ENCODE measurements at places on chromosomes 13 and 19.
A peak's percentile ranks its signal among the peaks of the same experiment; 100 is the strongest.

DNA sequence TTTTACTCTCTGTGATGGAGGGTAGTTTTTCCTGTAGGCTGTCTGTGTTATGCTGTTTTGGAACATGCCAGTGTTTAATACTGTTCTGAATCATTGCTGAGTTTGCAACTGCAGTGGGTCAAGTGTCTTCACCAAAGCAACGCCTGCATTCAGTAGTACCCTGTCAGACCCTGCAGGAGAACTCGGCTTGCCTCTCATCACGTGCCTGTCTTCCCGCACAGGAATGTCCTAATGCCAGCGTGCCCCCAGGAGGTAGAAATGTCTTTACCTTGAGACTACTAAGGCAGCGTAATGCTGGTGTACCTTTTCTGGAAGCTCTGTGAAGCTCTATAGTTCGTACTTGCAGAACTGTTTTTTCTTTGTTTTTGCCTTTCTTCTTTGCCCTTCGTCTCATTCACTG, 42.3 kb downstream of the POLR1D start:
- DNase-seq: no peak

DNA sequence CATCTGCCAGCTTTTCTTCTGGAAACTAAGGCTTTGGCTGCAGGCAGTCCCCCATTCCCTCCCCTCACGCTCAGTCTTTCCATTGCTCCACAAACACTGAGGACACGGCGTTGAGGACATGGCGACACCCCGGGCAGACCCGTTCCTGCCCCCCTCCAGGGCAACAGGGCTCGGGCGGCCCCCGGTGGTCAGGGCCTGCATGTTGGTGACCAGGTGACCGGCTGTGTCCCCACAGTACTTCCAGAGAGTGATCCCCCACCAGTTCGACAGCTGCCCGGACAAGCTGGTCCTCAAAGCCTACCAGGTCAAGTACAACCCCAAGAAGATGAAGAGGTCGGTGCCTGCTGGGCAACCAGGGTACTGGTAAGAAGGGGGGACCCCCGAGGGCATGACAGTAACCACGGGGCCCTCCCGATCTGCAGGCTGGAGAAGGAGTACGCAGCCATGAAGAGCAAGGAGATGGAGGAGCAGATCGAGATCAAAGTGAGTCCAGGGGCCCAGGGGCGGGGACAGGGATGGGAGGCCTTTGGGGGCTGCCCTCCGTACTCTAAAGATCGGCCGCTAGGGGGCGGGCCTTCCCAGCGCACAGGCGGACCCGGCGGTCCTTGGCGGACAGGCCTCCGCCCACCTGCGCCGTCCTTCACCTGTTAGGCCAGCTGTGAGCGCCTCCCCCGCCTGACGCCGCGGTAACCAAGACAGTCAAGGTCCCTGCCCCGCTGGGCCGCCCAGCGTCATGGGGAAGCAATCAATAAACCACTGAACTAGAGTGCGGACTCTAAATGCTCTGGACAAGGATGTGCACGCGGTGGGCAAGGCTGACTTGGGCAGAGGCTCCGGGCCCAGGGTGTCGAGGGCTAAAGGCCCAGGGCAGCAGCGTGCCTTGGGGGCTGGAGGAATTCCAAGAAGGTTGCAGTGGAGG, 21.1 kb downstream of the PRR36 start:
- DNase-seq: peak; percentile 75

GRCh38 chr19:35392742-35393715, 22.2 kb downstream of the GPR42 start:
- DNase-seq: no peak

- no peak for DNase-seq
Measured at GRCh38 chr13:81990652-81991051, 1649.7 kb upstream of the SPRY2 start.

DNA sequence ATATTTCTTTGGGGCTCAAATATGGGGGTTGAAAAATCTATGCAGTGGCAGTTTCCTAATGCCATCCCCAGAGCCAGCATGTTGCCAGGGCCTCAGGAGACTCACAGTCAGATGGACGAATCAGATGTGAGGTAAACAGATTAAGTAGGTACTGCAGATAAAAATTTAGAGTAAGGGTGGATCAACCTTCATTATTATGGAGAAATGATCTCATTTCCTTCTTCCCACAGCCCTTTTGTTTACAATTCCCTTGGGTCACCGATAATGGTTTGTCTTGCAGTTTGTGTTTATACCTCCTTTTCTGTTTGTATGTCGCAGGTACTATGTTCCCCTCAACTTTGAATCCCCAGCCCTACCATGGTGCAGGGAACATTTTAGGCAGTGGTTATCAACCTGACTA, 20.0 kb downstream of the DIAPH3 start:
- no peak for DNase-seq

DNA sequence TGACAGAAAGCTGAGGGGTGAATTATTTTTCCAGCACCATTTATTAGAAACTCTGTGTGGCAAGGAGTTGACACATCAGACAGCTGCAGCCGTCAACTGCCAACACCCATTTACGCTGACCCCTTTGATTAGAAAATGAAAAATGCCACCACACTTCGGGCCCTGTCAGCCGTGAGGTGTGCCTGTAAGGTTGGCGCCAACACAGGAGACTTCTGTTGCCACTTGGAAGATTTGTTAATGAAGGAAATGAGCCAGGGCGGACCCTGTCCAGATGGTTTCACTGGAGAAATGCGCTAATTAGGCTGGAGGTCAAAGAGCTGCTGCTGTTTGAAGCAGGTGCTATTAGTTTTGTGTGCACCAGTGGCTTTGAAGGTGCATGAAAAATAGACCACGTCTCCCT, 297.5 kb downstream of the MTUS2 start:
- DNase-seq: no peak

DNA sequence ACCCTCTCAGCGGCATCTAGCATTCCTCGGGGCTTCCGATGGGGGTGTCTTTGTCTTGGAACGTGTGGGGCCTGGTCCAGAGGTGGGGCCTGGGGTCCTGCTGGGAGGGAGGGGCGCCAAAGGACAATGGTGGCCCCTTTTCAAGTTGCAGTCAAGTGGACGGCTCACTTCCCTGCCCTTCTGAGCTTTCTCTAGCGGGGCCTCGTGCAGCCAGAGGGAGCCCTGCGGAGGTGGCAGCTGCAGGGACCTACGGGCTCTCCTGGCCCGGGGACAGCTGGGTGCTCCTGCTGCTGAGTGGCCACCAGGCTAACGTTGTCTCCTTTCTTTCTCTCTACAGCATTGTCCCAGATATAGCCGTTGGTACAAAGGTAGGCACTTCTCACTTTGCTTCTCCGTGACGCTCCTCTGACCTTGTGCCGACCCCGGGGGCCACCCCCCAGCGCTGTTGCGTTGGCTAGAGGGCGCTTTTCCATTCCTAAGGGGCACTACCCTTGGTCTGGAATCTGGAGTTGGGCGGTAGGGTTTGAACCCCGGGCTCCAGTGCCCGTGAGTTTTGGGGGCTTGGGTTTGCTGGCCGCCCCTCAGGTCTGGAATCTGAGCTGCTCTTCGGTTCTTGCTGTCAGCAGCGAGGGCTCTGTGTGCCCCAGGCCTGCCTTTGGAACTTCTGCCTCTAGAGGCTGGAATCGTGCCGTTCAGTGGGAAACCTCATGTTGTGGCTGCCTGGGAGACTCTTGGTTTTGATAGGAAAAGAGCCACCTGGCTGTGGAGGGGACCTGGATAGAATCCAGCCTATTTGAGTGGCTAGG, 2.0 kb downstream of the PTBP1 start:
- no peak for DNase-seq

DNA sequence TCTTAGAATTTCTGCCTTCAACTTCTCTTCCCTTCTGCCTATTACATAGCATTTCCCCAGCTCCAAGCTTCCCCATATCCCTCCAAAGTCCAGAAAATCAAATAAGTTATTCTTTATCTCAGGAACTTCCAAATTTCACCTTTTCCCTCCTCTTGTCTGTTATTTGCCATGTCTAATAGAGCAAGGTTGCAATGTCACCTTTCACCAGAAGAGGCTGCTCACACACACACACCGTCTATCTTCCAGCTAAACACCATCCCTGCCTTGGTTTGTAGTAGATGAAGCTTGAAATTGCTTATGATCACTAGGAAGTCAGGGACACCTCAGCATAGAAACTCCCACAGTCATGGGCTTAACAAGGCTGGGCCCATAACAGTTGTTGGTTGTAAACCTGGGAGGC, 48.4 kb downstream of the ZNRF4 start:
- no peak for DNase-seq

DNA sequence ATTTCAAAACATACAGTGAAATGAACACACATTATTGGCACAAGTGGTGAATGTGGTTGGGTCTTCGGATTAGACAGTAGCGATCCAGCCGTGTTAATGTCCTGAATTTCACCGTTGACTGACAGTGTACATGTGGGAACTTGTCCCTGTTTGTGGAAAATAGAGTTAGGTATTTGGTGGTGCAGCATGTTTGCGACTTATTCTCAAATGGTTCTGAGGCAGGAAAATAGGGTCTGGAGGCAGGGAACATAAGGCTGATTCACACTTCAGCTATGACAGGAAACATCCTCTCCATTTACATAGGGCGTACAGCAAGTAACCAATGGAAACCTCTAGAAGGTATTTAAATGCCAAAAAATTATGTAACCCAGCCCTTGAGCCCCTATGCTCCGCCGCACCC, 4.2 kb downstream of the LGALS7B start:
- no peak for DNase-seq

- DNase-seq: no peak
Measured at GRCh38 chr13:96075953-96076543, 13.9 kb upstream of the HS6ST3 start.

DNA sequence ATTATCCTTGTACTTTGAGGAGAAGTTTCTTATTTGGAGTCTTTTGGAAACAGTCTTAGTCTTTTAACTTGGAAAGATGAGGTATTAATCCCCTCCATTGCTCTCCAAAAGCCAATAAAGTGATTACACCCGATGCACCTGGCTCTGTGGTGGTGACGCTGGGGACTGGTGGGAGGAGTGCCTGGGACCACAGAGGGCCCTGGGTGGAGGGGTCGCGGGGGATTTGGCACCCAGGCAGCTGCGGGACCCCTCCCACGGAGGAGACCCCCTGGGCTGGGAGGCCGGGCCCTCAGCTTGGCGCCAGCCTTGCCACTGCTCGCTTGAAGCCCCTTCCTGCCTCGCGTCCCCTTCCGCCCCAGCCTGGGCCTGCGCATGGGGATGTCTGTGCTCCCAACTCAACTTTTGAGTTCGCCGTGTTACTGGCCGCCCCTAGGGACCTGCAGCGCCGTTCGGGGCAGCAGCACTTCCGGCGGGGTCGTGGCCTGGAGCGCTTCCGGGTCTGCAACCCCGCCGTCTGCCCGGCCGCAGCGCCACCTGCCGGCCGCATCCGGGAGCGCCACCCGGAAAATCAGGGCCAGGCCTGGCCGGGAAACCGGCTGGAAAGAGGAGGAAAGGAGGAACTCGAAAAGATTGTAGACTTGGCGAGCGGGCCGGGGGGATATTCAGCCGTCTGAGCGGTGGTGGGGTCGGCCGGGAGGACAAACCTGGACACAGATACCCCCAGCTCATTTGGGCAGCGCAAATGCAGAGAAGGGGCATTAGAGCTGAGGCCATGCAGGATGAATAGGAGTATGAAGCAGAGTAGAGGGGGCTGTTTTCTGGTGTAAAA, 8.4 kb downstream of the PEAK3 start:
- peak; percentile 74 for DNase-seq

DNA sequence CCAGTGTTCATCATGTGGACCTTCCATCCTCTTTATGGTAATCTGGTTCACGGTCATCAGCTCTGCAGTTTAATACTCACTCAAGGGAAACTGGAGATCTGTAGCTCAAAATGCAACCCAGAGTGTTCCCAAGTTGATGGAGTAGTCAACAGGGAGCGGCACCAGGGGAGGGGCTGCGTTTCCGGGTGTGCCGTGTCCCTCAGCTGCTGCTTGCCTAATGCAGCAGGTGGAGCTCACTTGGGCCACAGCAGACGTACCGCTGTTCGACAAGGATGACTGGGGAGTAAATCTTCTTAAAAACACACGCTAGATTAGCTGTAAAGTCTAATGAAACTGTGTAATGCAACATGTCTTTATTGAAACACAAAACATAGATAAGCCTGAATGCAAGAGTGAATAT, 81.1 kb downstream of the TNFSF13B start:
- DNase-seq: no peak

DNA sequence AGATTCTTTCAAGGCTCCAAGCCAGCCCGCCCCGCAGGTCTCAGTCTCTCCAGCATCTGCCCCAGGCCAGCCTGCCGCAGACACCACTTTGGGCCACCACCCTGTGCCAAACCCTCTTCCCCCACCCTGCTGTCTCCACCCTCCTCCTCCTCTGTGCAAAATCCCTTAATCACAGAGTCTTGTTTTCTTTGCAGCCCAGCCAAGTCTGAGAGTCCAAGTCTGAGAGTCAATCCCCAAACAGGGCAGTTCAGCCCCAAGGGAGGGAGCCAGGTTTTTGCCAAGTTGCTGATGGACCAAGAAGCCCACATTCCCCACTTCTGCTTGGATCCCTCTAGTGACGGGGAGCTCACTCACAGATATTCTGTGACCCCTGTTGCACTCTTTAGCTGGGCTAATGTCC, 3.1 kb downstream of the ADAMTS10 start:
- DNase-seq: no peak

- no peak for DNase-seq
Measured at GRCh38 chr13:42525035-42525504, 48.9 kb upstream of the TNFSF11 start.

DNA sequence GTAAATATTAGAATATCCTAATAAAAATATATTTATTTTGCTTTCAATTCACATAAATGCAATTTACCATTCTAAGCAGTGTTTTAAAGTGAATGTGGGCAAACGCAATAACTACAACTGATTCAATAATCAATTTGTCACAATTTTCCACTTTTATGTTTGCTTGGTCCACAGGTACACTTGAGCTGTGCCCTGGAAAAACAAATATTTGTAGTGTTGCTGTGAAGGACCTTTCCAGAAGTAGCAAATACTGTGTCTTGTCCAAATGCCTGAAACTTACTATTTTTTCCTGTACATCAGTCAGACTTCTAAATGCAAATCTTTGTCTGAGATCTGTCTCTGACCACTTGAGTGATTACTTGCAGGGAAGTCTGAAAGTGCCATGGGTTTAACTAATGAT, 845.8 kb upstream of the SLITRK5 start:
- DNase-seq: no peak

- DNase-seq: no peak
Measured at GRCh38 chr13:38262211-38262610, 87.4 kb upstream of the UFM1 start.

- DNase-seq: no peak
Measured at GRCh38 chr13:81676008-81676407, 1335.1 kb upstream of the SPRY2 start.

GRCh38 chr19:14480700-14481079, 5.5 kb upstream of the PTGER1 start:
- no peak for DNase-seq

GRCh38 chr13:39952249-39953233, 297.1 kb downstream of the COG6 start:
- DNase-seq: no peak

GRCh38 chr13:35729926-35730627, 253.6 kb upstream of the MAB21L1 start:
- DNase-seq: no peak
